ENCODE measurements at places on chromosomes 11 and 22. TPM values are rescaled to one million over a fixed set of nuclear protein-coding genes. Genes with fewer than 3 reads are reported as not detected.

DNA sequence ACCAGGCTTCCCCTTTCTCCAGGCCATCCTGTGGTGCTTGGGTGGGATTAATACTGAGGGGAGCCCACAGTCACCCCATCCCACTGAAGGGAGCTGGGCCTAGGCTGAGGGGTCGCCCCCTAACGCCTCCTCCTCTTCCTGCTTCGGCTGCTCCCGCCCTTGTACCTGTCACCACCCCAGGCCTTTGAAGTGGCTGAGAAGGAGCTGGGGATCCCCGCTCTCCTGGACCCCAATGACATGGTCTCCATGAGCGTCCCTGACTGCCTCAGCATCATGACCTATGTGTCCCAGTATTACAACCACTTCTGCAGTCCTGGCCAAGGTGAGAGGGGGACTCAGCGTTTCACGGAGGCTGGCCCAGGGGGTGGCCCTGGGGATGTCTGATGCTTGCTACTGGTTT, 6.1 kb downstream of the MICALL1 start:
- no peak for DNase-seq

DNA sequence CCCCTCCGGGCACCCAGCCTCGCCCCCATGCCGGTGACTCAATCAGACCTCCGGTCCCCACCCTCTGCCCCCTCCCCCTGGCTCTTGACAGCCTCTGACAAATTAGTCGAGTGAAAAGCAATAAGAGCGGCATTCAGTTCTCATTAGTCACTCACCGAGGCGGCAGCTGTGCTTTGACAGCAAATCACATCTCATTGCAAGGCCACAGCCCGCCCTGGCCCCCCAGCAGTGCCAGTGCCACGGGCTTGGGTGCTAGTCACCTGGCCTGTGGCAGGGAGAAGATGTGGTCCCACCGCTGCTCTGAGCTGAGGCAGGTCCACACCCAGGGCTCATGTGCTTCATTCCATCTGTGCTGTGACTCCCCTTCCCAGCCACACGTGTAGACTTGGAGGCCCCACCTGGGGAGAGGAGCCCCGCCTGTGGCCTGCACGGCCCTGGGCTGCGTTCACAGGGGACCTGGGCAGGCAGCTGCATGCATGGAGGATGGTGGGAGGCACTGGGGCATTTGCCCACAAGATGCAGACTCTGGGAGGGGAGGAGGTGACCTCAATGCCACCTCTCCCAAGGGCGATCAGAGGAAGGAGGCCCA, 7.4 kb upstream of the TH start:
- DNase-seq: peak; percentile 79

DNA sequence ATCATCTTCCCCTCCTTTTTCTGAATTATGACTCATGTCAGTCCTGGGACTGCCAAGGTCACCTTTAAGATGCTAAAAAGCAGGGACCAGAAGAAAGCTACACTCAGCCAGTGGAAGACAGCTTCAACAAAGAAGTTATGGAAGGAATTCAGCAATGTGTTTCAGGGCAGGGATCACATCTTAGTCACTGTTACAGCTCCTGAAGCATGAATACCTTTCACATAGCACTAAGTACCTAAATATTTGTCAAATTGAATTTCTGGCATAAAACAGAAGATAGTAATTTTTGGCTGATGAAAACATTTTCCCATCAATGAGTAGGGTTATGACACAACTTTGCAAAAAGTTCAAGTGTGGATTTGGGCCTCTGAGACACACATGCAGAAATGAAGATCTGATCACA, 5.2 kb downstream of the DDB1 start:
- DNase-seq: no peak

DNA sequence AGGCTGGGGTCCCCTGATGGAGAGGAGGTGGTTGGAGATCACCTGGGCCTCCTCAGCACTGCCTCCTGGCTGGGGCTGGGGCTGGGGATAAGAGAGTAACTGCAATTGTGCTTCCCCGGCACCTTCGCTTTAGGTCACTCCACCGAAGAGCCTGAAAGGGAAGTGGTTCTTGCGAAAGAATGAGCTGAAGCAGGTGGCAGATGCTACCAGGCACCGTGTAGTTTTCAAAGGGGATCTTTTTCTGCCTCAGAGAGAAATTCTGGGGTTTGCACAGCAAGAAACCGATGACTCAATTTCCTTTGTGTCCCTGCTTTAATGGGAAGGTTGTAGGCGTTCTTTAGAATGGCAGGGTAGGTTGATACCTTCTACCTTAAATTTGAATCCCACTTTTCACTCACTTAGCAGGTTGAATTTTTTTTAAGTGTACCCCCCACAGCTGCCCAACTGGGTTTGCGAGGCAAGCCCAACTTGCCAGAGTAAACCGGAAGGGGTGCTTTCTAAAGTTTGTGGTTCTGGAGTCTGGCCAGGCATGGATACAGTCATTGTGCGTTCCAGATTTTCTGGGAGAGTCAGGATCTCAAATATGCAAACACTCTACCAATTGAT, 5.3 kb downstream of the CD44 start:
- no peak for DNase-seq

DNA sequence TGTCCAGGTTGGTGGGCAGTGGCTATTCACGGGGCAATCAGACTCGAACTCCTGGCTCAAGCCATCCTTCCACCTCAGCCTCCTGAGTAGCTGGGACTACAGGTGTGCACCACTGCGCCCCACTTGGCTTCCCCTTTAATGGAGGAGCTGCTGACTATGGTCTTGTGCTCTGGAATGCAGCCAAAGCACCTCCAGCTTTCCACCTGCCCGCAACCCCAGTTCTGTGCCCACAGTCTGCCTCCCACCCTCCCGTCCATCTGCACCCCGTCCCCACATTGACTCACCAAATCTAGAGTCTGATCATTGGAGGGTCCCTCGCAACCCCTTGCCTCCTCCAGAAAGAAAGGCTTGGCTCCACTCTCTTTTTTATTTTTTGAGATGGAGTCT, 41.0 kb downstream of the KCNJ4 start:
- DNase-seq: peak; percentile 8

Gene GGTLC2
- total RNA-seq: 0.34 TPM

Gene FOLH1
- total RNA-seq: not detected

DNA sequence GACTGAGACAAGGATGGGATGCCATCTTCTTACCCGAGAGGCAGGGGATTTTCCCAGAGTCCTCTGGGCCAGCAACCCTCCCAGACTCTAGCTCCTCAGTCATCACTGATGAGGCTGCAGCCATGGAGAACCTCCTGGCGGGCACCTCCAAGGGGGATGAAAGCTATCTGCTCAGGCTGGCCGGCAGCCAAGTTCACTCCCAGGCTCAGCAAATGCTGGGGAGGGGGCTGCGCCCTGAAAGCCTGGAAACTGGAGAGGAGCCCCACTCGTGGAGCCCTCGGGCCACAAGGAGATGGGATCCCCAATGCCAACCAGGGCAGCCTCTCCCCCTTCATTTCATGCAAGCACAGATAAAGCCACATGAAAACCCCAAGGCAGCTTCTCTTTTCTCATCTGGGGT, 75.0 kb downstream of the CACNA1I start:
- no peak for DNase-seq

DNA sequence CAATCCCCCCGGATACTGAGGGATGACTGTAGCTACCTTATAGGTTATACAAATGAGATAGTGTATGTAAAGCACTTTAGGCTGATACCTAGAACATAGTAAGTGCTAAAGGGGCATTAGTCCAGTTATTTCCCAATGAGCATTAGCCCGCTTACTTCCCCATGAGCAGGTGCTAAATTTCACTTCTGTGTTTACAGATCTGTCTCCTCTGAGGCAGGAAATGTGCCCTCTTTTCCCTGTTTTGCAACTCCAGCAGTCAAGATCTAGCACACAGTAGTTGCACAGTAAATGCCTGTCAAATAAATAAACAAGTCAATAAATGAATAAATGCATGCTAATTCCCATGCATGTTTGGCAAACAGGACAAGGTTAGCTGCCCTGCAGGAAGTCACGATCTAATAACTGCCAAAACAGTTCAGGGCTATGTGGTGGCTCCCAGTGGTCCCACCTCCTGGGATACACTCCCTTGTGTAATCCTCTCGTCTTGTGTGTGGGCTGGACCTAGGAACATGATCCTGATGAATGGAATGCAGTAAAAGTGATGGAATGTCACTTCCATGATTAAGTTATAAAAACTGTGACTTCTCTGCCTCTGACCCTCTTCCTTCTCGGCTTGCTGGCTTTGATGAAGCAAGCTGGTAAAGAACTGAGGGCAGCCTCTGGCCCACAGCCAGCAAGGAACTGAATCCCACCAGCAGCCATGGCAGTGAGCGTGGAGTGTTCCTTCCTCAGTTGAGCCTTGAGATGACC, 459.0 kb downstream of the SOX6 start:
- no peak for DNase-seq

DNA sequence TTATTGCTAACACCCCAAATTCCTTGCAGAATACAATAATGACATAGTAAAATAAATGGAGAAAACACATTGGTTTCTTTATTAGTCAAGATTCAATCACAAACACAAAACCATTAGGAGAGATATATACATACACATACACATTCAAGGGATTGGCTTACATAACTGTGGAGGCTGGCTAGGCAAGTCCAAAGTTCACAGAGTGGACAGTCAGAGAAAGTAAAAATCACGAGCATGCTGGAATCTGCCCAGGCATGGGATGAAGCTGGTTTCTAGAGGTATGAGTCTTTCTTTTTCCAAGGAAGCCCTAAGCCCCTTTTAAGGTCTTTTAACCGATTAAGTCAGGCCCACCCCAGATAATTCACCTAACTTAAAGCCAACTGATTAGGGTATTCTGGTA, 13.6 kb upstream of the OR56B1 start:
- DNase-seq: no peak

DNA sequence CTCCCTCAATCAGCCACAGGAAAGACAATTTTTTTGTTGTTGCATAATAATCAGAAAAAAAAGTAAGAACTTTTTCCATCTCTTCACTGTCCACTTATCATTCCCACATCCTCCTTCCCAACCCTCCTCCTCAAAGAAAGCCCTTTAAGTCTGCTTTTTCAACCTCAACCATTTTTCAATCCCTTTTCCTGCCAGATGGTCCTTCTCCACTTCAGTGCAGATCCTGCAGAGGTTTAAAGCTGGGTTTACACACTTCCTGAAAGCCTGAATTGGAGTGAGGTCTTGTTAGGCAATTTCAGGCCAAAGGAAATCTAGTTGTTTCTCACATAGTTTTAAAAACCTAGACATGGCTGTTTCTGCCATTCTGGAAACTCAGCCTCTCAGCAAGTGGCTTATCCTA, 78.3 kb downstream of the RPL27A start:
- DNase-seq: no peak

DNA sequence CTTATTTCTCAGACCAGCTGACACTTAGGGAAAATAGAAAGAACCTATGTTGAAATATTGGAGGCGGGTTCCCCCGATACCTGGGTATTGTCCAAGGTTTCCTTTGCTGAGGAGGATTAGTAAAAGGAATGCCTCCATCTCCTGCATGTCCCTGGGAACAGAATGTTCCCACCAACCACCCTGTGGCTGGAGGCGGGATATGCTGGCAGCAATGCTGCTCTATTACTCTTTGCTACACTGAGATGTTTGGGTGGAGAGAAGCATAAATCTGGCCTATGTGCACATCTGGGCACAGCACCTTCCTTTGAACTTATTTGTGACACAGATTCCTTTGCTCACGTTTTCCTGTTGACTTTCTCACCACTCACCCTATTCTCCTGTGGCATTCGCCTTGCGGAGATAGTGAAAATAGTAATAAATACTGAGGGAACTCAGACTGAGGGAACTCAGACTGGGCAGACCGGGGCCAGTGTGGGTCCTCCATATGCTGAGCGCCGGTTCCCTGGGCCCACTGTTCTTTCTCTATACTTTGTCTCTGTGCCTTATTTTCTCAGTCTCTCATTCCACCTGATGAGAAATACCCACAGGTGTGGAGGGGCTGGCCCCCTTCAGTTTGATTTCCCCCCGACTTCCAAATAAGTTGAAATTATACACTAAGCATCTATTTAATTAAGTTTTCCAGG, 32.1 kb downstream of the IGLL1 start:
- DNase-seq: no peak

Gene SEC14L2
- 9.4 TPM for total RNA-seq

DNA sequence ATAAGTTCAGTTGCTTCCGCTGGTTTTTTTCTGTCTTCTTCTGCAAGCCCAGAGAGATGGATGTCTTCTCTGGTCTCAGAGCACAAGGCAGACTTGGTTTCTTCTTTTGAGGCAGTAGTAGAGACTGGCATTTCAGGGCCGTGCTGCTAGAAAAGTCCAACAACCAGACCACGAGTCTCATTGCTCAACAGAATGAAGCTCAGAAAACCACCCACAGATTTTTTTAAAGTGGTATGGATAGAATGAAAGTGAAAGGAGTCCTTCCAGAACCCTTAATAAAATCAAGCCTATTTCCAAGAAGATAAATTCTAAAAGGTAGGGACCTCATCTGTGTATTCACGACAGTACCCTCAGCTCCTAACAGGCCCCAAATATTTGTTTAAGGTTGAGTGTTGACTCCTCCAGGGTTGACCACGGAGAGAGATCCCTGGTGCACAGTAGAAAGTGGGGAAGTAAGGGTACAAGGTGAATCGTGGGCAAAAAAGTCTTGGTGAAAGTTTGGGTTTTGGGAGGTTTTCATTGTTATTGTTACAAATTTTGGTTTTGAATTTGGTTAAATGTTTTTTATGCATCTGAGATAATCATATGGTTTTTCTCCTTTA, 43.6 kb upstream of the DDX6 start:
- no peak for DNase-seq

DNA sequence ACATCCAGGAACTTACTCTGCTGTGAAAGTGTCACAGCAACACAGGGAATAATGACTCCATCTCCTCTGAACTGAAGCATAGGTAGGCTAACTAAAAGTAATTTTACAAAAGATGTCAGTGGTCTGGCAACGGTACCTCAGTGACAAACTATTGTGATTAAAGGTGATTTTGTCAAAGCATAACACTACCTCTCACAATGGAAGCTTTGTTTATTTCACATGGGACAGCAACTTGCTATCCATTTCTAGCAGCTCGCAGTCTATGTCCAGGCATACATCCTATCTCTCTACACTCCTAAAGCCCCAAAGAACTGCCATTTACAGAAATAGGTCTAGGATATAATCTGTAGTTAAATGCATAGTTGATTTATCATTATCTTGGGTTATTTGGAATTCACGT, 163.0 kb downstream of the KIRREL3 start:
- no peak for DNase-seq

GRCh38 chr11:45457649-45458048, 171.5 kb upstream of the SYT13 start:
- DNase-seq: no peak

DNA sequence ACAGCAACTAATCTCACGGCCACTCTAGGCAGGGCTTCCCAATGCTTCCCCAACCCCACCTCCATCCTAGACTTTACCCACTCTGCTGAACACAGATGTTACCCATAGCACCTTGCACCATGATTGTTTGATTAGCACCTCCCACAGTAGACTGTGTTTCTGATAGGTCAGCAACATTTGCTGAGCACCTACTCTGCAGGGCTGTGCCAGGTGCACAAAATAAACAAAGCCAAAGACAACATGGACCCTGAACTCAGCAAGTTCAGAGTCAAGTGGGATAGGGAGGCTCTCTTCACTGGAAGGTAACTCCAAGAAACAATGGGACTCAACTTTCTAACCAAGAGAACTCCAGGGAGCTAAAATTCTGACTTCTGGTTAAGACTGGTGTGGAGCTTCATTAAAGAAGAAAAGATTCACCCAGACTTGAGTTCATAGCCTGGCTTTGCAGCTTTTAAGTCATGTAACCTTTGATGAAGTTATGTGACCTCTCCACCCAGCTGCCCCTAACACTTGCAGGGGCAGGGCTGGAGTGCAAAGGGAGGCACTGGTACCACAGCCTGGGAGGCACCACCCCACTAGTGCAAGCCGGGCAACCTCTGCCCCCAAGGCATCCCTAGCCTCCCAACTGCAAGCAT, 6.7 kb upstream of the RTN4RL2 start:
- no peak for DNase-seq

GRCh38 chr11:78542007-78542406, 32.7 kb downstream of the NARS2 start:
- no peak for DNase-seq

Gene MMP13
- total RNA-seq: not detected
